BE2C (cell line): ENCODE measurements at places on chromosomes 6 and 20.

DNA sequence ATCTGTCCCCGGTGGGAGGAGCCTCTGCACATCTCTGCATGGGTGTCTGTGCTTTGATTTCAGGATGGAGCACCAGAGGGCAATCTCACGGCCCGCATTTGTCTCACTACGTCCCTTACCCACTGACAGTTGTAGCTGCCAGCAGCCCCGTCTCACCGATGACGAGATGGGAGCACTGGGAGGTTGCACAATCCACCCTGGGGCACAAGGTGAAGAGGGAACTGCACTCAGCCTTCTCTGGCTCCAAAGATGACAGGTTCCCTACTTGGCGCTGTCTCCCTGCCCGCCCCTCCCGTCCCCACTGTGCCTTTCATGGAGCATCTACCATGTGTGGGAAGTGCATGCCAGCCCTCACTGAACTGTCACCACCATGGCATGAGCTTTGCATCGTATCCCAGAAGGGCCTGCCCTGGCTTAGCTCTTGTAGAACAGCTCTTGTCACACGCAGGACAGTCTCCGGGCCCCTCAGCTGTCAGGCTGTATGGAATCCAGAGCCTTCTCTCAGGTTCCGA lies 99.9 kb upstream of the PMEPA1 start:
- peak; percentile 82 for DNase-seq

DNA sequence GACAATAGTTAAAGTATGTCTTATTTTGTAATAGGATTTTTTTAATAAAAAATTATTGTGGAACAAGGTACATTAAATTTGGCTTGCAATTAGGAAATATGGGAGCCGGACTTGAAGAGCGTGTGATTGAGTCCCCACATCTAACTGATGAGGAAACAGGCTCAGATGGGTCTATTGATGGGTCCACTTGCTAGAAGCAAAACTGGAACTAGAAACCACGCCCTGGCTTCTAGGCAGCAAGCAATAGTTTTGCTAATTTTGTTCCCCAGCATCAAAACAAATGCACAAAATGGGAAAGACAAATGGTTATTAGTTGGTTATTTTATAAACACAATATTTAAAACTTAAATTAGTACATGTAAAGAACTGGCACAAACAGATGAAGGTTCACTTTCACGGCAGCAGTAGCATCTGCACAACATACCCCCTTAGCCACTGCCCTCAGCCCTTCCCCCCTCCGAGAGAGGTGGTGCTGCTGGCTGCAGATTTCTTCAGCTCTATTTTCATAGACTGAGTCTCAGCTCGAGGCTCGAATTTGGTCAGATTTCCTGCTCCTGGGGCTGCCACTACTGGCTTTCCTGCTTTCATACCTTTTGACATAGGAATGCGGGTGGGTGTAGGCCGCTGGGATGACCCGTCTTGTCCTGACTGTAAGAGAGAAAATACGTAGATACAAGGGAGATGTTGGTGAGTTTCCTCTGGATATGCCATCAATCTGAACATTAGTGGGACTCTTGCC lies 23.8 kb upstream of the TMEM30A start:
- no peak for DNase-seq

- DNase-seq: no peak
Measured at GRCh38 chr6:124356811-124357210, 553.1 kb downstream of the NKAIN2 start.

GRCh38 chr6:139325125-139325524 lies 33.3 kb upstream of the TXLNB start:
- no peak for DNase-seq

GRCh38 chr6:158920311-158920905 lies 79.6 kb downstream of the RSPH3 start:
- no peak for DNase-seq

DNA sequence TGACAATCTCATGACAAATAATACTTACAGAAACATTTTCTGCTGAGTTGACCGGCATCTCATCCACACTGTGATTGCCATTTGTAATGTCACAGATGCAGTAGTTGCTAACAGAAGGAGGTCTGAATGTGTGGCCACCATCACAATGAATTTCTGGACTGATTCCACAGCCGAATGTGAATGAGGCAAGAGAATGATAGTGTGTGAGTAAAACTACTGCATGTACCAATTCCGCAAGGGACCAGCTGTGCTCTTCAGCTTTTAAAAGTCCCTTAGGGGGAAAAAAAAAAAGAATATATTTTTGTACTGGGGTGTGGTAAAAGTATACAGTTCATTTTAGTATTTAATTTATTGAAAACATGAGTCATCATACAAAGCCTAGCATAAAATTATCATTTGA lies 96.2 kb downstream of the SESN1 start:
- no peak for DNase-seq

DNA sequence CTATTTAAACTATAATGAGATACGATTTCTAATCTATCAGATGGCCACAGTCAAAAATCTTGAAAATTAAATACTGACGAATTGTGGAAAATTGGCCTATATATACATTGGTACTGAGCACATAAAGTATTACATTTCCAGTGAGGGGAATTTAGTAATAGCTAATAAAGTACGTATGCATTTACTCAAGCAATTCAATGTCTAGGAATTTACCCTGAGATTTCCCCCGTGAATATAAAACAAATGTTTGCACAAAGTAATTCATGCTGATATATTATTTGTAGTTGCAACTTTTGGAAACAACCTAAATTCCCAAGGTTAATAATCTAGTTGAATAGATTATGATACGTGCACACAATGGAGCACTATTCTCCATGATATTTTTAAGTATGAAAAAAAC lies 14.7 kb upstream of the C6orf141 start:
- DNase-seq: no peak
